D721Med (cell line): ENCODE measurements at places on chromosomes 6 and 20.

- DNase-seq, result no peak
Observed at GRCh38 chr20:57374931-57375651, 16.1 kb upstream of the RBM38 start.

GRCh38 chr6:44397424-44398164 is 10.1 kb downstream of the CDC5L start:
- no peak for DNase-seq

GRCh38 chr20:16929756-16930155 is 181.6 kb downstream of the OTOR start:
- DNase-seq, result no peak

- DNase-seq, result no peak
Observed at GRCh38 chr20:32642257-32643046, 31.3 kb downstream of the C20orf203 start.

GRCh38 chr20:61956396-61957342 is 109.0 kb downstream of the TAF4 start:
- DNase-seq, result no peak
